Hematopoietic multipotent progenitor cell (in vitro differentiated cells): ENCODE measurements at places on chromosomes 2 and 18.

DNA sequence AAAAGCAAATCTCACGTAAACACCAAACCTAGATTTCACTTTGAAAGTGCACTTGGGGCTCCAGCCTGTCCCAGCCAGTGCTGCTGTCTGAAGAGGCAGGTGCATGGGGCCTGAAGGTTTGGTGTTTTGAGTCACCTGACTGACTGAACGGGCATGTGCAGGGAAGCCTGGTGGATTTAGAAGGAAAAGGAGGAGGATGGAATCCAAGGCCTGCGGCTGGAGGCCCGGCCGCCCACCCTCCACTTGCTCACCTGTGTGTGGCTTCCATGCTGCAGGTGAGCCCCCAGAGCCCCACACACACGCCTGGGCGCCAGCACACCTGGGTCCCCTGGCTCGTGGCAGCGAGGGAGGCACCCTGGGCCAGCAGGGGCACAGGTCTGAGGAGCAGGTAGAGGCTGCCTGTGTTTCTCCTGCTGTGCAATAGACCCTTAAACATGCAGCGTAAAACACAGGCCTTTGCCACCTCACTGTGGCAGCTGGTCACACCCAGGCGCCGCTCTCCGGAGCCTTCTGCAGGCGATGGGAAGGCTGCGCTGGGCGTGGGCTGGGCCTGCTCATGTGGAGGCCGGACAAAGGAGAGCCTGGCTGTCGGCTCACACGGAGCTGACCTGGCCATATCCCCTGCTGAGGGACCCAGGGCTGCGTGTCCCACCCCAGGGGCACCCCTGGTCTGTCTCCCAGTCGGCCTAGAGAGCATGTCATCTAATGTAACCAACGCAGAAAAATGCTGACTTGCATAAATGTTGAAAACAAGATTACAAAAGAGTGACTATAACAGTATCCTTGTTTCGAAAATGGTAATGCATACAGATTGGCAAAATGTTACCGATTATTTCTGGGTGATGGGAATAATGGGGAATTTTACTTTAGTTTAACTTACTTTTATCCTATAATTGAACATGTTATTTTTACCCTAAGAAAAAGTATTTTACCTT lies 71.3 kb downstream of the TMEM18 start:
- no peak for DNase-seq

- no peak for DNase-seq
Measured at GRCh38 chr2:224190234-224190935, 151.3 kb upstream of the SERPINE2 start.

DNA sequence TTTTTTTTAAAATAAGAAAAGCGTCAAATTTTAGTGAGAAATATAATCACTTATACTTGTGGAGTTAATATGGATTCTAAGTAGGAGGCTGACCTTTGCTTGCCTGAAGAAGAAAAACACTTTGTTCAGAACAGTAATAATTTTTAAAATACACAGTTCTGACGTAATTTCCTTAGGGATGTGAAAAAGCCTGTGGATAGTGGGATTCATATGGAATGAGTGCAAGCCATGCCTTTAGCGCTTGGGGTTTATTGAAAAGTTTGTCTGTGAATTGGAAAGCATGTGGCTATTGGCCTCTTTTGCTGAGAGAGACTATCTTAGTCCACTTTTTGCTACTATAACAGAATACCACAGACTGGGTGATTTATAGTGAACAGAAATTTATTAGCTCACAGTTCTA lies 151.3 kb downstream of the CCDC85A start:
- no peak for DNase-seq

DNA sequence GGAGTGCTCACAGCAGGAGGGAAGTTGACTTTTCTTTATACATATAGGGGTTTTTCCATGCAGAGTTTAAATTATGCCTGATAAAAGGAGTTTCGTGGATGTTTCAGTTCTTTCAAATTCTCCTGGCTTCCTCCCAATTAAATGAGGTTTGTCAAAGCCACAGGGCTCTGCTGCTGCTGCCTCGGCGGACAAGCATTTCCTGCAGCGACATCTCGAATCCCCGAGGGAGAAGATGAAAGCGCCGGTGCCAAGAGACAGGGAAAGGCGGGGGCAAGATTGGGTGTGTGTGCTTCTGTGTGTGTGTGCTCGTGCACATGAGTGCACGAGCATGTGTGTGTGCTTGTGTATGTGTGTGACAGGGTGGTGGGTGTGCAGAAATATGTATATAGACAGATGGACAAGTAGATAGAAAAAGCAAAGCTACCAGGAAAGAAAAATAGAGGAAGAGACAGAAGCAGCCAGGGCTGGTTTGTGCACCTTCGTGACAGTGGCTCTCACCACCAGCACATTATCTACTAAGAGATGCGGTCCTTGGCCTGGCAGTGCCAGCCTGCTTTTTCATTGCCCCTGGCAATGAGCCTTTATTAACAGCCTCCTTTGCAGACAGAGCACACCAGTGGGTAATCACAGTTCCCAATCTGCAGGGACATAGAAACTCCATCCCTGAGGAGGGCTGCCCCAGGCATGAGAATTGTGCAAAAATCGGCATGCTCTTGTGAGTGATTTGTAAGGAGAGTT lies 76.2 kb downstream of the CDK15 start:
- DNase-seq = peak; percentile 60

DNA sequence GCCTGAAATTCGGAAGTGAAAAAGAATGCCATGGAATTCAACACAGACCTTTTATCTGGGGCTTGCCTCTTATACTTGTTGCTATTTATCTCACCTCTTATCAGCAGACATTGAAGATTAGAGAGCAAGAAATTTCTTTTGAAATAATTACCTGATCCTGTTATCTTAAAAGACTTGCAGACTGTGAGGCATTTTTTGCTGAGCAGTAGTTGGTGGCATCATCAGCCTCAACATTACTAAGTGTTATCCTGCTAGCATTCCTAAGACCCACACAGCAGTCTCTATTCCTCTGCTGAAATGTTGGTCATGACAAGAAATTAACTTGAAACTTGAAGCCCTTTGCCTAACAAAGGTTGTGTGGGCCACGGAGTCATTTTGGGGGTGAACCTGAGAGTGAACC lies 186.5 kb downstream of the TRIB2 start:
- DNase-seq = no peak

- no peak for DNase-seq
Measured at GRCh38 chr2:203849010-203849409, 18.6 kb upstream of the CTLA4 start.

DNA sequence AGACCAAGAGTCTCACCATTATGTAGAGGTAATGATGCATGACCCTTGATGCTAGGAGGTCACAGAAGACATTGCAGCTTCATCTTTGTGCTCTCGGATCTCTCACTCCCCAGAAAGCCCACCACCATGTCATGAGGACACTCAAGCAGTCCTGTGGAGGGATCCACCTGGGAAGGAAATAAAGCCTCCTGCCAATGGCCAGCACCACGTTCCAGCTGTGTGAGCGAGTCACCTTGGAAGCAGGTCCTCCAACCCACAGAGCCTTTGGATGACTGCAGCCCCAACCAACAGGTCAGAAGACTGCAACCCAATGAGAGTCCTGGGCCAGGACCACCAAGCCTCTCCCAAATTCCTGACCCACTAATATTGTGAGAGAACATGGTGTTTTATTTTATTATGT lies 38.4 kb downstream of the CYP26B1 start:
- no peak for DNase-seq

- DNase-seq = no peak
Measured at GRCh38 chr18:41145516-41145915, 809.5 kb upstream of the PIK3C3 start.

- no peak for DNase-seq
Measured at GRCh38 chr2:9260464-9260918, 53.9 kb downstream of the ASAP2 start.

DNA sequence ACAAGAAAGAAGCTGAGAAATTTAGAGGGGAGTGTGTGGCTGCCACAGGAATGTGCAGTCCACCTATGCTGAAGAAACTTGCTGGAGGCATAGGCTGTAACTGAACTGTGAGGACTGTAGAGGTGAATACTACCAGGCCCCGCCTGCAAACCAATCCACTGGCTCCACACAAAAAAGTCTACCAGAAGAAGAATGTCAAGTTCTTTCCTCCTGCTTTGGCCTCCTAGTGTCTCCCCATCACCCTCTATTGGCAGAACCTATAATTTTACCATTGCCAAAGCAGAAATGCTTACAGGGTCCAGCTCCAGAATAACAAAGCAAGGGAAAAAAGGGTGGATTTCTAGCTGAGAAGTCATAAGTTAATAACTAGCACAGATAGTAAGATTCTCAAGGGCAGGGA lies 5.9 kb upstream of the ATP5MC3 start:
- DNase-seq = peak; percentile 27

DNA sequence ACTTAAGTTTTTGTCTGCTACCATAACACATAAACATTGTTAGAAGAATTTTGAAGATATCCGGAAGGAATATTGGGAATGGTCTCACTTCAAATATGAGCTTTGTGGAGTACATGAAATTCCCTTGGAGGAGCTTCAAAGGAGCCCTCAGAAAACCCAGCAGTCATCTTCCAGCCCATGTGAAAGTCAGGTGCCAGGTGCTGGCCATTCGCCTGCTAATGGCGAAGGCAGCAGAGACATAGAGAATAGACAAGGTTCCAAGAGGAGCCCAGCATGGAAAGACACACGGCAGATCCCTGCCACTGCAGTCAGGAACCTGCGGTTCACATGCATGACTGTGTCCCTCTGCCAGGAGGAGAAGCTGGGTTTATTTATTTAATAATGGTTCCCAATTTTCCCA lies 40.0 kb upstream of the EPG5 start:
- DNase-seq = no peak

GRCh38 chr2:80073134-80073561 lies 231.4 kb downstream of the LRRTM1 start:
- DNase-seq = peak; percentile 34

- DNase-seq = no peak
Measured at GRCh38 chr2:230443541-230443940, 27.5 kb downstream of the SP100 start.

GRCh38 chr18:54004828-54005227 lies 219.6 kb downstream of the MBD2 start:
- DNase-seq = no peak

DNA sequence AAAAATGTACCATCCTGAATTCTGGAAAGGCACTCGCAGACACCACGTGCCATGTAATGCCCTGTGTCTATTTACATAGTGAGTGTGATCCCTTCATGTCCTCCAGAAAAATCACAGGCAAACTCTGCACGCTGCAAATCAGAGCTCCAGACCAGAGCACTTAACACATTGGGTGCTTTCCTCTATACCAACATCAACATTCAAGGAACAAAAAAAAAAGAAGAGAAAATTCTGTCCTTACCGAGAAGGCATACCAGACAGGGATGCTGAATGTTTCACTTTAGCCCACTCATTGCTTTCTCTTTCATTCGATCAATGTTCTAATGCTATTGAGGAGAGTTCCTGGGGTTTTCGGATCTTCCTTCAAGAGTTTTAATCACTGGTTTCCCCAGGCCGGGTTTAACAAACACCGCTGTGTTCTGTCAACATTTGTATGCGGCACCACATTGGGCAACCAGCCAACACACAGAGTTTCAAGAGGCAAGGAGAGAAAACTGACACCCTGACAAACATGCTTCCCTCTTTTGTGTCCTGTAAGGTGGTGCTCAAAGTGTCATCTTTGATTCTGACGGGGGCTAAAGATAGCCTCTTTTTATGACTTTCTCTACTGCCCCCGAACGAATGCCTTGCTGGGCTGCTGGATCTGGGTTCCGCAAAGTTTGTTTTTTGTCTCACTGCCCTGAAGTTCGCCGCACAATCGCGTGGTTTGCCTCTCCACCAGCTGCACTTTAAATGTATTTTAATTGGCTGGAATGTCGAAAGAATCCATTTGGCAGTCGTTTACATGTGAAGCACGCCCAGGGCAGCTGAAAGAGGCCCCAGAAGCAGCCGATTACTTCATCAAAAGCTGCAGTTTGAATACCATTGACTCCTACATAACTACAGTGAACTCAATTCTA lies 106.4 kb upstream of the NCKAP5 start:
- no peak for DNase-seq

GRCh38 chr2:53252115-53252514 lies 515.5 kb upstream of the CHAC2 start:
- DNase-seq = no peak

GRCh38 chr2:156333274-156333950 lies 891 bp upstream of the NR4A2 start:
- peak; percentile 68 for DNase-seq

DNA sequence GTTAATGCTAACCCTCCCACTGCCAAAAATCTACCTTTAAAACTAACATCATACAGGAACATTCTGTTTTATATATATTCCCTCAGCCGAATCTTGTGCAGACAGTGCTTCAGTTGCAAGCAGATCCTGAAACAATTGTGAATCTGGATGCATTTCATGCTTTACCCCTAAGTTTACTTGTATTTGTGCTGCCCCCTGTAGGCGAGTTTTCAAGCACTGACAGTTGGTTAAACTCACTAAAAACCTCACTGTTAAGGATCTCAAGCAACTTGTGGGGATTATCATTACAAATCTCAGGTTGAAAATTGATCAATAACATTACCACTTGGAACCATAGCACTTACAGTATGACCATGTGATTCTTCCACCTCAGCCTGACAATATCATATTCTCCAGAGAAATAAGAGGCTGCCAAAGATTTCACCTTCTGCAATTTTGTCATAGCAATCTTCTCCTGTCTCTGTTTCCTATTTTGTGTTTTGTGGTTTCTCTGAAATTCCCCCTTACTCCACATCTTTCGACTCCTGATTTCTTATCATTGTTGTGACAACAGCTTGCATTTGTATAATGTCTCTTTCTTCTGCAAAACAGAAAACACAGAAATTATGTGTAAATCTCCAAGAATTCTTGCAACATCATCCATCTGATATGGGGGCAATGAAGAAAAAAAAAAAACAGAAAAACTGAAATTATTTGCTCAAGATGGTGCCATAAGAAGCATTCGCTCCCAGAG lies 354.6 kb upstream of the SETBP1 start:
- no peak for DNase-seq

DNA sequence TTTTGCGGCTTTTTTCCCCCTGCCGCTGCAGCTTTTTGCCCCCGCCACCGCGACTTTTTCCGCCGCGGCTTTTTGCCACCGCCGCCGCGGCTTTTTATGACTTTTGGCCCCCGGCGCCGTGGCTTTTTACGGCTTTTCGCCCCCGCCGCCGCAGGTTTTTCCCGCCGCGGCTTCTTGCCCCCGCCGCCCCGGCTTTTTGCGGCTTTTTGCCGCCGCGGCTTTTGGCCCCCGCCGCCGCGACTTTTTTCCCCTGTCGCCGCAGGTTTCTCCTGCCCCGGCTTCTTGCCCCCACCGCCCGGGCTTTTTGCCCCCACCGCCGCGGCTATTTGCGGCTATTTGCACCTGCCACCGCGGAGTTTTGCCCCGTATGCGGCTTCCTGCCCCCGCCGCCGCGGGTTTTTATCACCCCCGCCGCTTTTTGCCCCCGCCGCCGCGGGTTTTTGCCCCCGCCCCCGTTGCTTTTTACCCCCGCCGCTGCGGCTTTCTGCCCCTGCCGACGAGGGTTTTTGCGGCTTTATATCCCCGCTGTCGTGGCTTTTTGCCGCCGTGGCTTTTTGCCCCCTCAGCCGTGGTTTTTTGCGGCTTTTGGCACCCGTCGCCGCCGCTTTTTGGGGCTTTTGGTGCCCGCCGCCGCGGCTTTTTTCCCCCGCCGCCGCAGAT lies 2750.9 kb downstream of the RPIA start:
- no peak for DNase-seq
